ENCODE measurements at places on chromosomes 3 and 15.

DNA sequence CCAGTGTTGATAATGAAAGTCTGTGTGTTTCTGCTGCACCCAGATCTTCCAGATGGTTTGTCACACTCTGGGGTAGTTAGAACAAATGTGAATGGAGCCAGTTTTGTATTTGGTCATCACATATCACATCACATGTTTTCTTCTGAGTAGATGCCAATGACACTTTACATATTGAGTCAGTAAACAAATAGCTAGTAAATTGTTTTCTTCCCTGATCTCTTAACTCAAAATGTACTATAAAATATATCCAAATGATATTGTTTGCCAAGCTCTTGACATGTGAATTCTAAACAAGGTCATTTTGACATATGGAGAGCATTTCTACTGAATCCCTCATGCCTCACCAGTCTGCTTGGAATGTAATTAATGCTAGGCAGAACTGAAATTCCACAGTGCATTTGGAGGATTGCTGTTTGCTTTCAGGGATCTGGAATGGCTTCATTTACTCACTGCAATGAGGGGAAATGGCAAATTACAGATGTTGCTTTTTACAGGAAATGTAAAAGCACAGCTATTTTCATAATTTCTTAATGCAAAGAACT lies 45.0 kb downstream of the PDHB start:
- DNase-seq: no peak

- DNase-seq: no peak
Measured at GRCh38 chr3:174854987-174855386, 4.1 kb upstream of the NAALADL2 start.

DNA sequence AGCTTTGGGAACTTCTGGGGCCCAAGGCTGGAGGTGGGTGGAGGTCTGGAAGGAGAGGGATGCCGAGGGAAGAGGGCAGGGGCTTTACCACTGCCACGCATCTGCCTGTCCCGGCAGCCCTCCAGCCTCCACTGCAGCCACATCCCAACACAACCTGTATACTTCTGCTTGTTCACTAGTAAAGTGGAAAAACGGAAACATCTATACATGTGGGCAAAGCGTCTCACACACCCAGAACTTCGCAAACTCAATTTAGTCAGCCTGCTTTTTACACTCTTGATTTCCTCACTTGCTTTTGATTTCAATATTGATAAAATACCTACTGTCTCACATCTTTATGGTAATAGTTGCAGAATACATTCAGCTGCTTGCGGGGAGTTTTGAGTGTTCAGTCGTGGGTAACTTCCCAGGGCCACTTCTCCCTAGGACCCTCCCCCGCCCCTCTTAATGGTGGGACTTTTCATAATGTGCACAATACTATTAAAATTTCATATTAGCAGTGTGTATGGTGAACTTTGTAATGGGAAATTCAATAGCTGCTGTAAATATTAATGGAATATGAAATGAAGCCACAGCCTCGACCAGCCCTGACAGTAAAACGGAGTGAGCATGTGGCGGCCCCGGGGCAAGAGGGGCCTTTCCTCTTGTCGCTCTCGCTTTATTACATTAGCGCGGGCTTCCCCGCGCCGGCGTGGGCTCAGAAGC lies 85.2 kb downstream of the NR2F2 start:
- no peak for DNase-seq

DNA sequence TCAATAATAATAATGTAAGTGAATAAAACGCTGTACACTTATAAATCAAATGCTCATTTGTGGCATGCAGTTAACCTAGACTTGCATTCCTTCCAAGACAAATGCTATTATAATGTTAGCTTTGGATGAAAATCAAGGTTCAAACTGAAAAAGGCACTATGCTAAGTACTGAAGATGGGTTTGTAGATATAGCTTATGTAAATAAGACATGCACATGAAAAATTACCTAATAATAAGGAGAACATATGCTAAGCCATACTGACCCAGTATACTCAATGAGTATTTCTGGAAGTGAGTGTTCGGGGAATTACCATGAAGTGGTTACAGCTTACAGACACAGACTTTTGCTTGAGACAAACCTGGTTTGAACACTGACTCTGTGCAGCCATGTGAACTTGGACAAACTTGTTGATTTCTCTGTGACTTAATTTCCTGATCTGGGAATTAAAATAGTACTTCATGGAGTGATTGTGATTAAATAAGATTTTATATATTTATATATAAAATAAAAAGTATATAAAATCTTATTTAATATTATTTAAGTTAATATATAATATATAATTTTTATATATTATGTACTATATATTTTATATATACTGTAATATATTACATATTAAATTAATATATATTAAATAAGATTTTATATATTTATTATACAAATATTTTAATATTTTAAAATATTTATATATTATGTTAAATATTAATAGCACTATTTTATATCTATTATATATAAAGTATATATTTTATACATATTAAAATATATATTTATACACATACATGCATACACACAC lies 159.2 kb downstream of the ZPLD1 start:
- no peak for DNase-seq

DNA sequence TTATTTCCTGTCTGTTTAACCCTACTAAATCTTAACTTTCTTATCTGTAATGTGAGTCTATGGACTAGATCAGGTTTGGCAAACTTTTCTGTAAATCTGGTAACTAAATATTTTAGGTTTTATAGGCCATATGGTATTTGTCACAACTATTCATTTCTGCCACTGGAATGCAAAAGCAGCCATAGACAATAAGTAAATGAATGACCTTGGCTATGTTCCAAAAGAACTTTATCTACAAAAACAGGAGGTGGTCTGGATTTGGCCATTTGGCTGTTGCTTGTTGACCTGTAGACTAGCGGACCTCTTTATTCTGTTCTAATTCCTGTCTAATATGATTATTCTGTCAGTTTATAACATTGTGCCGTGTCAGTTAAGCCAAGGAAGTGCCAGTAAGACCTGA lies 314.2 kb downstream of the LPP start:
- no peak for DNase-seq

DNA sequence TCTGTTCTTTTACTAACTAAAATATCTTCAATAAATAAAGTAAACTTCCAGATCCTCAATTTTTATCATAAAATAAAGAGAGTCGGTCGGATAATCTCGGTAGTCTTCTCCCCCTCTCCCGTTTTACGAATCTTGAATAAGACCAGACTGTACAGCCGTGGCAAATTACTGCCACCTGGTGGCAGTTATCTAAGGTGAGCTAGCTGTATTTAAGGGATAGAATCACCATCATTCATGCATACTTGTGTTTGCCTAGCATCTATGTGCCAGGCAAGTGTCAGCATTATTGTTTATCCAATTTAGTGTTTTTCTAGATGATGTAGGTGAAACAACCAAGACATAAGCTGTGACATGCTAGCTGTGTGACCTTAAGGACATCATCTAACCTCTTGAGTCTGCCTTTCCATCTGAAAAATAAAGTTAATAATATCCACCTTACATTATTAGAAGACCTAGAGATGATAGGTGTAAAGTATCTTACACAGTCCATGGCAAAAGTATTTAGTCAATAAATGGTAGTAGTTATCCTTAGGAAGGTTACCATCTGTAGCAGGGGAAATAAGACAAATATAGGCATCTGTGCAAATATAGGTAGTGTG lies 21.3 kb downstream of the DUT start:
- DNase-seq: peak; percentile 31

DNA sequence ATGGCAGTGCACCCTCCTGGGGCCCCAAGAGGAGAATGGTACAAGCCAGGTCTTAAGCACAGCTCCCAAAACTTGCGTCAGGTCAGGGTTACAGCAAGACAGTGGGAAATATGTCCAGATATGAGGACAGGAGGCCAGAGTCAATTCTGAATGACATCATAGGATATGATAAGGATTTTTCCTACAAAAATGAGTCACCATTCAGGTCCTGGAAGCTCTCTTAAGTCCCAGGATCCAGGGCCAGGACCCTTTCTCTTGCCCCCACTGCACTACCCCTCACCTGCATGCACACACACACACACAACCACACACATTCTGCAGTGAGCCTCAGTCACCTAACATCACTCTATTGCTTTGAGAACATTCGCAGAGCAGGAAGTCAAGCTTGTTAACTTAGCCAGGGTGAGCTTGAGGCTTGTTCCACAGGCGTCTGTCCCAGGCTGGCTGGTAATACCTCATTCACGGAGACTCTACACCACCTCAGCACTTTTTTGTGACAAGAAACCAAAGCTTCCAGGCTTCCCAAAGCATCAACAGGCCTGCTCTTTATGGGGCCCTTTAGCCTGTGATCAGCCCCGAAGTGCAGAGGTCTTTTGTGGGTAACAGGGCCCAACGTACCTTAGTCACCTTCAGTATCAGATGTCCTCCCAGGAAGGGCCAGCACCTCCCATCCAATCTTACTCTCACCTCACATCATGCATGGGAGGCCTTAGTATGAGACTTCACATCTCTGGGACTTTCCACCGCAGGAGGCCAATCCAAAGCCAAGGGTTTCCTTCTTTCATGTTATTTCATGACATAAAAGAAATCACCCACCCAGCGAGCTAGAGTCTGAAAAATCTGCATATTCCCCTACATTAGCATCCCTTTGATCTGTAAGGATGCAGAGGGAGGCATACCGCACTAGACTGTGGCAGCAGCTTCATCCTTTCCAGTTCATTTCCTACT lies 74.0 kb upstream of the LIPC start:
- peak; percentile 31 for DNase-seq

- DNase-seq: no peak
Measured at GRCh38 chr3:22496641-22497040, 706.5 kb upstream of the UBE2E2 start.

DNA sequence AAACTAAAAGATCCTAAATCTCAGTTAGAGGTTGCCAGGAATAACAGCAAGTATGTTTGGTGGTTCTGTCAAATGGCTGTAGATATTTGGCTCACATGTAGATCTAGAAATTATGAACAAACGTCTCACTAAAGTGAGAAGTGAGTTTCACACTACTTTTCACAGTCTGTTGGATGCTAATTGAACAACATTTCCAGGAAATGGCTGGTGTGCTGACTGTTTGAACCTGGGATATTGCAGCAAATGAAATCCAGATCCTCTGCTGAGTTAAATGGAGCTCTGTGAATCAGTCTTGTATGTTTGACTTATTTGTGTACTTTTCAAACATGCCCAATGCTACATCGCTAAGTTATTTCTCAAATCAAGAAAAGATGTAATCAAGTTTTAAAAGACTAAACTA lies 21.3 kb upstream of the RSL24D1 start:
- DNase-seq: no peak

GRCh38 chr3:44984335-44984734 lies 8.3 kb downstream of the EXOSC7 start:
- DNase-seq: no peak

GRCh38 chr15:90956274-90957030 lies 1.8 kb downstream of the RCCD1 start:
- DNase-seq: no peak

DNA sequence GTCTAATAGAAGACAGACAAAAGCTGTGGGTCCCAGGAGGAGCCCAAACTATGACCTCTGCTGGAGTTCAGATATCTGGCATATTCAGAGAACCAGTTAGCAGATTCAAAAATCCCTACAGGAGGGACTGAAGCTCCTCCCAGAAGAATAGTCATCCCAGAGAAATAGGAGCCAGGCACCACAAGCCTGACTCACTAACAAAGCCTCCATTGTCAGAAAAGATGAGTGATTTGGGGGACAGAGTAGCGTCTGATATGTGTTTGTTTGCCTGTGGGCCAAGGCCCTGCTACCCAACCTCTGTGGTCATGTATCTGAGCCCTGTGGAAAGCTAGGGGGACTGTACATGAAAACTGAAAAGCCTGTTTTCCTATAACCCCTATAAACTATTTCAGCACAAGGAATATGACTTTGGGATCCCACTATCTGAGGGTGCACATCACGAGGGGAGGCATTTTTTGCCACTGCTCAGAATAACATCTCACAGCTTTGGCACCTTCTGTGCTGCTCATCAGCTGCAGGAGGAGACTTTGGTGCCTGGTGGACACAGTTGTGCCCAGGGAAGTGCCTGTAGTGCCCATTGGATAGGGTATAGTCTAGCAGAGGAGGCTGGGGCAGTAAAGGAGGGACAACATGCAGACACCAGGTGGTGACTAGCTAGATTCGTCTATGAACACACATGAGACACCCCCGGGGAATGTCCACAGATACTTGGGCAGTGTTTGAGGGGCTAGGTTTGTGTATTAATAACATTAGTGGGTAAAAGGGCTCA lies 9.7 kb upstream of the LARP6 start:
- no peak for DNase-seq

GRCh38 chr15:48395521-48396011 lies 64.3 kb downstream of the DUT start:
- no peak for DNase-seq

DNA sequence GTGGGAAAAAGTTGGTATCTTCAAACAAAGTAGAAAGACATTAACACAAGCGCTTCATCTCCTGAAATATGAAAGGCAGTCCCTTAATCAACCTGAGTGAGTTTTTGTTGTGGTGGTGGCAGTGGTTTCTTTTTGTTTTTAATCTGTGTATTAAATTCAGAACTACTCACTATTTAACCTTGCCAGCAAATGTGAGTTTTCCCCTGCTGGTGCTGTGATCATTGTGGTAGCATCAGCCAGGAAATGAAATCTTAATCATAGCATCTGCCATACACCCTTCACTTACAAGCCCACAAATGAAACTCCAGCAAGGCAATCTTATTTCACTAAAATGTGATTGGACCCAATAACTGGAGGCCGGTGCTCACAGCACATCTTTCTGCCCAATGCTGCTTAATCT lies 229.7 kb downstream of the SHOX2 start:
- DNase-seq: no peak

DNA sequence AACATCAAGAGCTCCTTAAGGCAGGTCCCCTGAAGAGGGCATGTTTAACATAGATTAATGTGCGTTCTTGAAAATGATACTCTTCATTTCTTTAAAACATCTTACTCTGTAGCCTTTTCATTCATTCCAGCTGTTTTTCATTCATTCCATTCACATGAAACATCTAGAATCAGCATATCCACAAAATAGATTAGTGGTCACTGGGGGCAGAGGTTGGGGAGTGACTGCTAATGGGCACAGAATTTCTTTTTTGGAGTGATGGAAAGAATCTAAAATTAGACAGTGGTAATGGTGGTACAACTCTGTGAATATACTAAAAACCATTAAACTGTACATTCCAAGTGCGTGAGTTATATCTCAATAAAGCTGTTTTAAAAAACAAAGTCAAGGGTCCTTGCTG lies 15.4 kb upstream of the CXCR6 start:
- DNase-seq: no peak

- DNase-seq: no peak
Measured at GRCh38 chr3:155702745-155703591, 41.9 kb downstream of the PLCH1 start.

- peak; percentile 50 for DNase-seq
Measured at GRCh38 chr15:82849556-82850512, 40.4 kb downstream of the WHAMM start.

DNA sequence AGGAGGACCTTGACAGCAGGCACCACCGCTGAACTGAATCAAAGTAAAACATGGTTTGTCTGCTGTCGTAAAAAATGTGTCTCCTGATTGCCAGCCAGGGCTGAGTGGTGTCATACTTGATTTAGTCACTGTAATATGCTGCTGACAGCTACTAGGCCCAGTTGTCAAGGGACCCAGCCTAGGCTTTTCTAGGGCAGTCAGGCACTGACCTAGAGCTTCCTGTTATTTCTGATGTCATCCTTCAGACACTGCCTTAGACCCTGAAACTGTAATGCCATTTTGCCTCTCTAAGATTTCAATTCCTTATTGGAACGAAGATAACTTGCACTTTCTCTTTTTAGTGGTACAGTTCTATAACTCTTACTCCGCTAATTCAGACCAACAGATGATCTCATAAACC lies 2.6 kb upstream of the MRPL3 start:
- no peak for DNase-seq

- no peak for DNase-seq
Measured at GRCh38 chr3:159356606-159357005, 554.8 kb downstream of the MFSD1 start.

- DNase-seq: no peak
Measured at GRCh38 chr3:108410531-108410984, 99.8 kb downstream of the MYH15 start.

Data from stimulated activated CD4-positive, alpha-beta T cell treated with anti-CD3 and anti-CD28 coated beads, Interleukin-15, amount 100 ng/mL, for 48 hours (primary cell).